ENCODE measurements at places on chromosomes 5 and 9.

DNA sequence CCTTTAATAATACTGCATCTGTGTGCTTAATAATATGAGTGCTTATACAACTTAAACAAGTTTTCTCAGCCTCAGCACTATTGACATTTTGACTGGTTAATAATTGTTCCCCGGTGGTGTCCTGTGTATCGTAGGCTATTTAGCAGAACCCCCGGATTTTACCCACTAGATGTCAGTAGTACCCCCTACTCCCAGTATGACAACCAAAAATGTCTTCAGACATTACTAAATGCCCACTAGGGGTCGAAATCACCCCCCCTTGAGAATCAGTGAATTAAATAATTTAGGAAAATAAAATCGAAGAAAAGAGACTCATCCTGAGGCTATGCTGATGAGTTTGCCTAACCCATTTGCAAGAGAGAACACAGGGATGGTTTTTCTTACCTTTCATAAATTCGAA is 166.3 kb downstream of the ATP10B start:
- no peak for DNase-seq

- no peak for DNase-seq
These were observed at the start of gene PCDHGA1 for GRCh38 chr5:141330299-141331080. TSS of gene PCDHGA1 (plus strand) at chr5:141330514.

- no peak for DNase-seq
These were observed 364.2 kb downstream of the OSTF1 start for GRCh38 chr9:75452512-75452911.

- no peak for DNase-seq
These were observed 221.0 kb downstream of the ESM1 start for GRCh38 chr5:54764102-54765090.

- DNase-seq = no peak
These were observed 39.7 kb upstream of the SHC3 start for GRCh38 chr9:89218040-89218928.

- DNase-seq = no peak
These were observed 17.8 kb upstream of the TRAF1 start for GRCh38 chr9:120944434-120944843.

GRCh38 chr9:108197008-108197365 is 658.8 kb downstream of the ACTL7B start:
- no peak for DNase-seq

GRCh38 chr9:133184971-133185370 is 21.3 kb upstream of the GBGT1 start:
- peak; percentile 51 for DNase-seq

GRCh38 chr5:174741352-174741751 is 17.0 kb downstream of the MSX2 start:
- DNase-seq = no peak

DNA sequence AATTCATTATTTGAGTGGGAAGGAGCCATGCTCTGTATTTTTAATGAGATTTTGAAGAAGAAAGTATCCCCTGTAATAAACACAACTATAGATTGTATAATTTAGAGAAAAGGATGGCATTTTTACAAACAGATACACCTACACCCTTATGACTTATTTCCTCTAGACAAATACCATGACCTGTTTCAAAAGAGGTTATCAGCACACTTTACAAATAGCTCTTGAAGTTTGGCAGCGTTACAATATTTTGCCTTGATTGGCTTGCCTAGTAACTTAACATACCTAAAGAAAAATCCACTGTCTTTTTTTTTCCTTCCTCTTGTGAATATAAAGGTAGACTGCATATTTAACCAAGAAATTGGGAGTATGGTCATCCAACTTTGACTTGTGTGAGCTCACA is 28.5 kb upstream of the CETN3 start:
- DNase-seq = no peak

GRCh38 chr9:98660541-98660940 is 48.2 kb downstream of the GABBR2 start:
- no peak for DNase-seq

- peak; percentile 95 for DNase-seq
These were observed 38.6 kb downstream of the EXOSC2 start for GRCh38 chr9:130732136-130732535.

- no peak for DNase-seq
These were observed 71.4 kb downstream of the LRSAM1 start for GRCh38 chr9:127522727-127523126.

GRCh38 chr5:126912616-126913200 is 117.7 kb downstream of the MARCHF3 start:
- no peak for DNase-seq

DNA sequence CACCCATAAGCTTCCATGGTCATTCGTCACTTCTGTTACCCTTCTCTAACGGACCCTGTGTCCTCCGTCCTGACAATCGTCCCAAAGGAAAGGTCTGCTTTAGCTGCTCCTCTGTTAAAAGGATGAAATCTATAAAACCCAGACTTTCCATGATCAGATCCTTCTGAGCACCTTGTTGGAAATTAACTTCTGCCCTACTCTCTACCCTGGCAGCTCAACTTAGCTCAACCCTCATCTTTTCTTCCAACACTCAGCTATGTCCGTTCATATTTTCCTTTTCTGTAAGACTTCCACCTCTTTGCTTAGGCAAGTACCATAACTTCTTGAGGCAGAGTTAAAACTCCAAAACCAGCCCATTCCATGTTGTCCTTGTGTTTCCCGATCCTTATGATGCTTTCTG is 205.4 kb downstream of the SPATA31A6 start:
- DNase-seq = no peak

- DNase-seq = no peak
These were observed 17.0 kb downstream of the LARS1 start for GRCh38 chr5:146165460-146165859.

GRCh38 chr9:37913480-37914153 is 9.7 kb upstream of the SLC25A51 start:
- DNase-seq = peak; percentile 78

DNA sequence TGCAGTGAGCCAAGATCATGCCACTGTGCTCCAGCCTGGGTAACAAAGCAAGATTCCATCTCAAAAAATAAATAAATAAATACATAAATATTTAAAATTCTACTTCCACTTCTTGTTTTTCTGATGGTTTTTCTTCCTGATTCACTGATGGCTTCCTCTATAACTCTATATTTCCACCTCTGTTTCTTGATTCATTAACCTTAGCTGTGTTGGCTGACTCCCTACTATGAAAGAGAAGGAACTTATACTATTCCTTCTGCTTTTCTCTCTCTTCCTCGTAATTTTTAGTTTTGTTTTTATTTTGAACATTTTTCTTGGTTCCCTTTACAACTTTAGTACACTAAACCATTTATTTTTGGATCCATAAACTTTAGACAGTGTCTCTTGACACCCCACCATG is 103.5 kb downstream of the MAMDC2 start:
- no peak for DNase-seq

DNA sequence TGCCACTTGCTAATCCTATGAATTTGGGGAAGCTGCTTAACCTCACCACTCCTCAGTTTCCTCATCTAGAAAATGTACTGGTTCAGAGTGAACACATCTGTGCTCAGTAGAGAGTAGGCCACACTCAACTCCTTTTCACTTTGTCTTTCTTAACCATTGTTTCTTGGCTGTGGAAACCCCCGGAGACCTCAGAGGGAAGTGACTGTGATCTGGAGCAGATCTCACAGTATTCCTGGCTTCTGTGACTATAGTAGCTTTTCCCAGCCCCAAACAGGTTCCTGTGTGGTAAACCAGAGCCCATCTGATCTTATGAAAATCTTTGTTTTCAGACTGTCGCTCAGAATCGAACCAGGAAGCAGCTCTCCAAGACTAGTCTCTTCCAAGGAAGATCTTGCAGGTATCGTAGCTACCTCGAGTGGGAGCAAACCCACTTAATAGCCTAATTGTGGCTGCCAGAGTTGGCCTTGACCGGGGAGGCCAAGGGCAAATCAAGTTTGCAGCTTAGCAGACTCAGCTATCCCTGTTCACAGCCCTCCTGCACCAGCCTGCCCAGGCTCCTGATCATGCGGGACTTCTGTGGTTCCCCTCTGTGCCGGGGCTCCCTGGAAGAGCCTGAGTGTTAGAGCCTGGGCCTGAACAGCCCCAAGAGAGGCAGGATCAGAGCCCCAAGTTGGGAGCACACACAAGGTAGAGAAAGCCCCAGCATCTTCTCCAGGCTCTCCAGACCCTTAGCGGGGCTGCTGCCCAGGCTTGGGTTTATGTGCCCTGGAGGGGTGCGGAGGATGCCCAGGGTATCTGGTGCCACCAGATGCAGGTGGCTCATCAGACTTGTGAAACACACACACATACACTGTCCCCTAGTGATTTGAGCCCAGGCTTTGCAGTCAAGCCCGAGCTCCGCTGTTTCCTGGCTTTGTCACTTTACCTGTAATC is 52.2 kb upstream of the ANGPTL2 start:
- DNase-seq = no peak

DNA sequence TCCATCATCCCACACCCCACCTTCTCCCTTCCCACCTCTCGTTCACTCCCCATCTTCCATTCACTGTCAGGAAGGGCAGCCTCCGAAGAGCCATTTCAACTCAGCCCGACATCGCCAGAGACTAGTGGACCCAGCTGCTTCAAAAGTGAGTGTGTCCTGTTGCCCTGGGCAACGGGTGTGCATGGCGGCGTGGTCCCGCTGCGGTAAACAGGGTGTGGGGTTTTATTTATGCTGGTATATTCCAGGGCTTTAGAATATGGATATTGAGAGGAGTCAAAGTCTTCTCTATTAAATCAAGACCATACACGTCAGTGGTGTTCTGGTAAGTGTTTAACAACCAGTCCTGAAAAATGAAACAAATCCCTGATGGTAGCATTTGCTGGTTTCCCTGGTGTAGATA is 274.5 kb downstream of the MAST4 start:
- DNase-seq = no peak

DNA sequence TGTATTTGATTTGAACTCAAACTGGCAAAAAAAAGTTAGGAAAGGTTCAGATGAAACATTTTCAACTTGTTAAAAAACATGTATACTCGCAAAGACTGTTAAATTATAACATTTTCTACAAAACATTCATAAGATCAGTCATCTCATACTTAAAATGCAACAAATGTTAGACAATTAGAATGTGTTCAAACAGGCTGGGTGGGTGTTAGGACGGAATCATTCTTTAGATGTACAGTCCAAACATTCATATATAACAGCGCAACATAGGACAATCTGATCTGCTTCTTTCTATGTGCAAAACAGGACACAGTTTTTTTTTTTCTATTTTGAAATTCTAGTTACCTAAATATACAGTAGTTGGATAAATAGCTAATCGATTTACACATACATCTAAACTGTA is 22.2 kb downstream of the IL4 start:
- no peak for DNase-seq

Measured in NCI-H1092 (cell line).